ENCODE measurements at places on chromosomes 5 and 9.

GRCh38 chr5:126443374-126443851 lies 20.2 kb downstream of the GRAMD2B start:
- no peak for DNase-seq

GRCh38 chr5:63230754-63231153 lies 652.1 kb downstream of the LRRC70 start:
- DNase-seq: no peak

DNA sequence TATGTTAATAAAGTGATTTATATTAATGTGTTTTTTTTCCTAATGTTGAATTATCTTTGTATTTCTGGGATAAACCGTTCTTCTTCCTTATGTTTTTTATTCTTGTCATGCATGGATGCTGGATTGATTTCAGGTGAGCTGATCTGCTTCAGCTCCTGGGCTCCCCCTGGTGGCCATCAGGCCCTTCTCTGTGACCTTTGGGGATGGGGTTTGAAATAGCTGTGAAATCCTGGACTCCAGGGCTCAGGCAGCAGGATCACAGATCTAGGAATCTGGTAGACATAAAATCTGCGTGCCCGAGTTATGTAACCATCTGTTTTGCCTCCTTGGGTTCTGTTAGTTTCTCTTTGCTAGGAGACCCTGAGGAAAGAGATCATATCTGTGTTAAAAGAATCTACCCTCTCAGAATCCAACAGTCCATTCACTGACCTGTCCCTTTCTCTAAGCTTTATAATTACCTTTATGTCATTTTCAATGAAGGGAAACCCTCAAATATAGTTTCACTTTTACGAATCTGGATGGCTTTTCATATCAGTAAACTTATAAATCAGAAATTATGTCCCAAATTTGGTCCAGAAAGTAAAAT lies 12.2 kb upstream of the OR13J1 start:
- DNase-seq: no peak

DNA sequence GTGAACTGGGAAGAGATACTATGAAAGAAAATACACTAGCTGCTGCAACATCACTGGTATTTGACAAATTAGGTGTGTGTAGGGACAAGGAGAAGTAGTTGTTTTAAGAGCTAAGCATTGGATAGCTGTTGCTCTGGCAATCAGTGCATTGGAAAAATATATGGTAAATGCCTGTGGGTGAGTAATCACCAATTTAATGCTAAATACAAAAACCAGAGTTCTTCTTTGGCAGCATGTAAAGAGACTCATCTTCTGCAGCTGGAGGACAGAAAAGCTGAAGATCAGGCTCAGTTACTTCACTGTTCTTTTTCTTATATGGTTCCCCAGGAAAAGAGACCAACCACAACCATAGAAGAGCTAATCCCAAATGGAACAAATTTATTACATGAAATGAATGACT lies 201.8 kb upstream of the MPDZ start:
- DNase-seq: no peak

DNA sequence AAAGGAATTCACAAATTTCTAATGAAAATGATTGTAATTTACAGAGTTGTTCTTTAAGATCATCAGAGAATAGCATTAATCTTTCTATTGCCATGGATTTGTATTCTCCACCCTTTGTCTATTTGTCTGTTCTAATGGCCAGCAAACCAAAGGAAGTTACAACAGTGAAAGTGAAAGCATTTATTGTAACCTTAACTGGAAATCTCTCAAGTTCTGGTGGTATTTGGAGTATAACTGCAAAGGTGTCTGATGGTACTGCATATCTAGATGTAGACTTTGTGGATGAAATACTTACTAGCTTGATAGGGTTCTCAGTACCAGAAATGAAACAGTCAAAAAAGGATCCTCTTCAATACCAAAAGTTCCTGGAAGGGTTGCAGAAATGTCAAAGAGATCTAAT lies 21.7 kb downstream of the RMI1 start:
- DNase-seq: no peak

Measured in SIG-M5 (cell line).